ENCODE measurements at places on chromosomes 3 and 15. TPM values are rescaled to one million over a fixed set of nuclear protein-coding genes. Genes with fewer than 3 reads are reported as not detected.

GRCh38 chr15:54208786-54209185, 230.5 kb downstream of the UNC13C start:
- H3K36me3 ChIP-seq = no peaks in the 10 kb centered on the region
- H3K27me3 ChIP-seq = no peaks in the 10 kb centered on the region
- no peaks in the 10 kb centered on the region for H3K4me1 ChIP-seq
- H3K27ac ChIP-seq = no peak overlapping the region
- no peak for DNase-seq
- H3K4me3 ChIP-seq = no peak overlapping the region

DNA sequence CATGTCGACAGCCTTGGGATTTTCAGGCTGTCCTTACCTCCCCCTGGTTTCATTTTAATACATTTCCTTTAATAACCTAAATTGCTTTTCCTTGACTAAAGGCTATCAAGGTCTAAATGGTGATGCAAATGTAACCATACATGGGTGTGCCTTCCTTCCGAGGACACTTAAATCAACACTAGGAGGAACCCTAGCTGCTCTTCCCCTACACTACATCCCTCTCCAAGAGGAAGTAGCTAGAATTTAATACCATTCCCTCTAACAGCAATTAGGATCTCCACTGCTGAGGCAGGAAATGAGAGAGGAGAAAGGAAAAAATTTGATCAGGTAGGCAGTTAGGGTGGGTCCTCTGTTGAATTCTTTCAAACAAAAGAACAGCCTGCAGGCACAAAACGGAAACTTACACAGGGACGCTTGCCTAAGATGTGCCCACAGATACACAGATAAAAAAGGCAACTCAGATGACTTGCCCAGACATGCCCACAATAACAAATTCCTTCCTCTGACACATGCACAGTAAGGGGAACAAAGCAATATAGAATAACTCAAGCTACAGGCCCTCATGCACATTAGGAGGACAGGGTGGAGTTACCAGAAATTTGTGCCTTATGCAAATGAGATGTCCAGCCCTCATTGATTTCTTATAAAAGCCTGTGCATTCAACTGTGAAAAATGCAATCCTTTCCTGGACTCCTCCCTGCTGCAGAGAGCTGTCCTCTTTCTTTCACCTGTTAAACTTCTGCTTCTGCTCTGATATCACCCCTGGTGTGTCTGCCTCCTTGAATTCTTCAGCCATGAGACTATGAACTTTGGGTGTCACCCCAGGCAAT, 1024.4 kb upstream of the CADM2 start:
- H3K4me3 ChIP-seq = no peak overlapping the region
- DNase-seq = no peak
- no peaks in the 10 kb centered on the region for H3K4me1 ChIP-seq
- no peaks in the 10 kb centered on the region for H3K27me3 ChIP-seq

GABPB1 gene
- 20.0 TPM for total RNA-seq

DNA sequence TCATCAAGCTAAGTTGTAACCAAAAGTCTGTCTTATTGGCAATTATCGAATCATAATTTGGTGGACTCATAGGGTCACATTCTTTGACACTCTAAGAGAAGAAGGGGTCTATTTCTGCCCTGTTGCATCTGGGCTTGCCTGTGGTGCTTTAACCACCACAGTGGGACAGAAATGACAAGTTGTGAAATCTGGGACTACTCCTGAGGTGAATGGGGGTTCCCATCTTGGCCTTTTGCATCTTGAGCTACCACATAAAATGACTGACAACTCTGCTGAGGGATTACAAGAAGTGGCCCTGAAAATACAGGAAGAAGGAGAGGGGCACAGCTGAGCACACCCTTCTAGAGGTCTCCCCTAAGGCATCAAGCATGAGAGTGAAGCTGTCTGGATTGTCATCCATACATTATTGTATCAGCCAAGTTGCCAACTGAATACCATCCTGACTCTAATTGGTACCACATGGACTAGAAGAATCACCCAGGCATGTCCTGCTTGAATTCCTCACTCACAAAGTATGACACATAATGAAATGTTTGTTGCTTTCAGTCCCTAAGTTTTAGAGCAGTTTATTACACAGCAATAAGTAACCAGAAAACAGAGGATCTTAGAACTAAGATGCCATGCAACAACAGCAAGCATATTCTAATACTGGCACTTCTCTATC, 306.5 kb downstream of the ROBO1 start:
- H3K4me1 ChIP-seq = no peaks in the 10 kb centered on the region
- no peaks in the 10 kb centered on the region for H3K36me3 ChIP-seq
- no peaks in the 10 kb centered on the region for H3K27me3 ChIP-seq
- DNase-seq = no peak

GRCh38 chr15:80308002-80308401, 56.0 kb upstream of the CTXND1 start:
- no peak overlapping the region for H3K27ac ChIP-seq
- peaks cover 6% of the 10 kb centered on the region for H3K27me3 ChIP-seq
- no peak for DNase-seq
- no peak overlapping the region for H3K4me3 ChIP-seq

THUMPD3 gene
- 43.5 TPM for total RNA-seq

UACA gene
- total RNA-seq = 303 TPM

POU1F1 gene
- total RNA-seq = not detected

GRCh38 chr3:101898039-101898438, 48.7 kb downstream of the NFKBIZ start:
- H3K4me3 ChIP-seq = no peak overlapping the region
- no peak for DNase-seq
- no peak overlapping the region for H3K27ac ChIP-seq
- no peaks in the 10 kb centered on the region for H3K4me1 ChIP-seq
- H3K27me3 ChIP-seq = no peaks in the 10 kb centered on the region

TTLL13 gene
- total RNA-seq = 0.39 TPM
